Stimulated activated CD4-positive, alpha-beta T cell treated with anti-CD3 and anti-CD28 coated beads, Interleukin-15, amount 100 ng/mL, for 48 hours (primary cell): ENCODE measurements at places on chromosomes 12 and 14.

- DNase-seq, result no peak
These were observed 8.8 kb upstream of the TUBA1C start for GRCh38 chr12:49255857-49256637.

DNA sequence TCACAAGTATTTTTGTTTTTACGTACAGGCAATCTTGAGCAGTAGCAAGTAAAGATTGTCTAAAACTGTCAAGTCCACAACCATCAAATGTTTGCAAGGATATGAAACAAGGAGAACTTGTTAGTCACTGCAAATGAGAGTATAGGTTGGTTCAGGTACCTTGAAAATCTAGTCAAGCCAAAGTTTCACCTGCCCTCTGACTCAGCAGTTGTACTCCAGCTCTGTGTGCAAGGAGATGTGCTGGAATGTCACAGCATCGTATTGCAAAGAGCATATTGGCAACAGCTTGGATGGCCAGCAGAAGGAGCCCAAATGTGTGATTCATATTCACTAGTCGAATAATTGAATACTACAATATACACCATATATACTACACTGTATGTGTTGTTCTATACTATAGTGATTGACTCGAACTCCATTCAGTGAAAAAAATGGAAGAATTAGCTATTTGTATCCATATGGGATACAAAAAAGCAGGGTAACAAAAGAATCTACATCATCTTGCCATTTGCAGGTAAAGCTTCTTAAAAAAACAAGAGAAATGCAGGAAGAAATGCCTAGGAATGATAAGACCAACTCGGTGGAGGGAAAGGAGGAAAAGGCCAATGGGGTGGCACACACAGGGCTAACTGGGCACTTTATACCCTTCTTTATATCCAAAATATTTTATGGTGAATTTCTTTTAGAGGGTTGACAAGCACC, 44.0 kb downstream of the EID3 start:
- no peak for DNase-seq

GRCh38 chr12:61676520-61676919, 583.7 kb upstream of the USP15 start:
- no peak for DNase-seq

DNA sequence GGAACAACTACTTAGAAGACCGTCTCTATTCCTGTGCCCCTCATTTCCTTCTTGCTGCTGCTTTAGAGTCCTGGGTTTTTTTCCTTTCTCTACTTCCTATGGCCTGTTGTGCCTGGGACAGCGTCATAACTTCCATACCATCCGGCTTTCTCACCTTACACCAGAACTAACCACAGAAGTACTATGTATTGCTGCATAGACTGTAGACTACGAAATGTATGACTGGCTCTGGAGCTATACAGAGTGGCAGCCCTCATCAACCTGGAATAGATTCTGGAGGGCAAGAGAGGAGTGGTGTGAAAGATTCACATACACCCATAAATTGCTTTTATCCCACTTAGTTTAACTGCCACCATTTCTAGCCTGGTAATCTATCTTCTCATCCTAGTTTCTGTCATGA, 16.9 kb upstream of the SRP54 start:
- DNase-seq, result no peak

- DNase-seq, result no peak
These were observed 24.1 kb upstream of the PLEKHA5 start for GRCh38 chr12:19105463-19105862.

- no peak for DNase-seq
These were observed 253.2 kb downstream of the CACNA1C start for GRCh38 chr12:2306012-2306411.

- DNase-seq, result no peak
These were observed 89.7 kb downstream of the NUMB start for GRCh38 chr14:73368616-73369015.

DNA sequence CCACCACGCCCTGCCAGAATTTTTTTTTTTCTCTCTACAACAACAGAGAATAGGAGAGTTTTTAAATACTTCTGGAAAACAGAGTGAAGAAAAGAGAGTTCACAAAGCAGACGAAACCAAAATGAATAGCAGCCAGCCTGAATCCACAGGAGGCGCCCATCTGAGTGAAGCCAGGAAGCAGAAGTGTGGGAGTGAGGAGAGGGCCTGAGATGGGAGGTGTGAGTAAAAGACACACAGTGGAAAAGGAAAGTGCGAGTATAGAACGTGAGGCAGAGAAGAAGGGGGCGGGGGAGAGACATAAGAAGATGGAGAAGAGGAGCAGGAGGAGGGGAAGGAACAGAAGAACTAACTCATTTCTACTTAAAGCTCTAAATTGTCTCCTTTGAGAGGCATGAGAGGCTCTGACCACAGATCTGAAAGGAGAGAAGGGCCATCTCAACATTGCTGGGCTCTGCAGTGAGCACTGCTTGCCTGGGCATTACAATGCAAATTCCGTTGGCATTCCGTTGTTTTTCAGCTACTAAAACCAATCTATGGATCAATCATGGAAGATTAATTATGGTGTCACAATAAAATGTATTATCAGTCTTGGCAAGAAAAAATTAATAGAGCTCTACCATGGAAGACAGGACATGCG, 140.1 kb upstream of the CPSF6 start:
- no peak for DNase-seq

DNA sequence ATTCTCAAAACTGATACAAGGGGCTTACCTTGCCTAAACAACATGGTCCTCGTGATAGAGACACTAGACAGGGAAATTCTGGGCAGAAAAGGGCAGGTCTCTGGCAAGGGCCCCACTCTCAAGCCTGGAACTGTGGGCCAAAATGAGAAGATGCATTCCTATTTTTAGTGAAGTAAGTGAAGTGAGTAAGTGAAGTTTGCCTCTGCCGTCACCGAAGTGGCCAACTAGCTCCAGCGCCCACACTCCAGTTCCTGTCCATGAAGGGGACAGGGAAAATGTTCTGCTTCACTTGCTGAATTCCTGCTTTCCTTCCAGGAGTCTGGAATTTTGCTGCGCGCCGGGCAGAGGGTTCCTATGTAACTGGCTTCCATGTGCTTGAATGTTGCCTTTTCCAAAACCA, 1035.6 kb upstream of the TMEM132C start:
- no peak for DNase-seq

DNA sequence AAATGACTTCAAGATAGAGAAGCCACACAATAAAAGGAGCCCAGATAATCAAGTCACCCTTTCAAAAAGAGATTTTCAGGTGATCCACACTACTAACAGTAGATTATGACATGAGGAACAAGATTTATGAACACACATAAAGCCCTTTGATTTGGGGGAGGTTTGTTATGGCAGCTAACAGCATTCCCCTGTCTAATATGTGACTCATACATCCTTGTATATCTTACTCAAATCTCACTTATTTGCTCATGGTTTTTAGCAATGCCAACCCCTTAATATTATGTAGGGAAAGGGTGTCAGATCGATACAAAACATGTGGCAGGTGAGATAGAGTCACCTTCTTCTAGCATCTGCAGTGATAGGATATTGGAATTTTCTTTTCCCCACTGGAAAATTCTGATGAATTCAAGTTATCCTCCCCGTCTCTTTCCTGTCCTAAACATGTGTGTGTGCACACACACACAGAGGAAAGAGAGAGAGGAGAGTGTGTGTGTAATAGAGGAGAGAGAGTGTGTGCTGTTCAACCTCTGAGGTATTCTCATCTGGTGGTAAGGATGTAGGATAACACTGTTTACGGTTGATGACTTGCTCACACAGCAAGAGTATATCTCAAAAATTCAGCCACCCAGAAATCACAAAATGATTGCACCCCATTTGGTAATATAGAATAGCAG, 319.9 kb downstream of the KCNC2 start:
- no peak for DNase-seq

DNA sequence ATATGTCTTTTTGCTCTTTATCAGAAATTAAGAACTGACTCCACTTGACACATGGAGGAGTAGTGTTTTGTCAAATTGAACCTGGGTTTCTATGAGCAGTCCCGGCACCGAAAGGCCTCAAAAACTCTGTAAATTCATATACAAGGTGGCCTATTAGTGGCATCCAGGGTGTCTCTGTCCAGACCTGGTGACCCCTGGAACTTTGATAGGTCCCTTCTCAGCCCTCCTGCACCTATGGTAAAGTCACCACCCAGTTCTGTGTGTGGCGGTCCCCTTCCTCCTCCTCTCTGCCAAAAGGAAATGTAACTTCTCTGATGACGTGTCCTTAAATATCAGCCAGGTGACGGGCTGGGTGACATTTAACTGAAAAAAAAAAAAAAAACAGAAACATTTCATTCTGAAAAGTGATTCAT, 204.0 kb upstream of the FOXN3 start:
- DNase-seq, result peak; percentile 40

- DNase-seq, result no peak
These were observed 43.3 kb downstream of the SFSWAP start for GRCh38 chr12:131754184-131754583.

DNA sequence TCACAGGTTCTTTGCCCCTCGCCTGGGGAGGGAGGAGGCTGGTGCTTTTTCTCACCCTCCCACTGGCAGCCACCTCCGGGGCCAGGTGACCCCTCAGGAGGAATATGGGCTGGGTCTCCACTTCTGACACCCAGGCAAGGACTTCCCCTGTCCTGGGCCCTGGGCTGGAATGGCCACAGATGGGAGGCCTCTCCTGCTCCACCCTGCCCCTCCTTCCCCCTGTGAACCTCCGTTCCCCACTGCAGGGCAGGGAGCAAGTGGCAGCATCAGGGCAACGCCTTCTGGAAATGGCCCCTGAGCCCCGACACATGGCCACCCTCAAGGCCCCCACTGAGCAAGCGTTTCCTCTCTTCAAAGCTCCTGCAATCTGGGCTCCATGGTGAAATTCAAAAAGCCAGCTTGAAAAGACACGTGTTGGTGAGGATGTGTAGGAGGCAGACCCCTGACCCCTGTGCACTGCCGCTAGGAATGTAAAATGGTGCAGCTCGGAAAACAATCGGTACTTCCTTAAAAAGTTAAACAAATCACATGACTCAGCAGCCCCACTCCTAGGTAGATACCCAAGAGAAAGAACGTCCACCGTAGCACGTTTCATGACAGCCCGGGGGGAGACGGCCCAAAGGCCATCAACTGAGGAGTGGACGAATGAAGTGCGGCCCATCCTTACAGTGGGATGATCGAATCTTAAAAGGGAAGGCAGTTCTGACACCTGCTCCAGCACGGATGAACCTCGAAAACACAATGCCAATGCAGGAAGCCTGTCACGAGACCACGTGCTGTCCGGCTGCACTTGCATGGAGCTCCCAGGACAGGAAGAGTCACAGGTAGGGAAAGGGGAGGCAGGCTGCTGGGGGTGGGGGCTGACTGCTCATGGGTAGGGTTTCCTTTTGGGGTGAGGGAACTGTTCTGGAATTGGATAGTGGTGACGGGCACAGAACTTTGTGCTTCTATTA, 11.5 kb downstream of the XRCC3 start:
- DNase-seq, result no peak

GRCh38 chr14:23538785-23539184, 12.8 kb downstream of the ZFHX2 start:
- DNase-seq, result no peak
